Mucosa of gallbladder (tissue), 1 donor: ENCODE measurements at places on chromosomes 3 and 15. TPM values are rescaled to one million over a fixed set of nuclear protein-coding genes. Genes with fewer than 3 reads are reported as not detected.

- no peak for DNase-seq
Measured at GRCh38 chr3:25044762-25045710, 383.0 kb upstream of the RARB start.

The CTXND1 gene
- total RNA-seq: 0.09 TPM

DNA sequence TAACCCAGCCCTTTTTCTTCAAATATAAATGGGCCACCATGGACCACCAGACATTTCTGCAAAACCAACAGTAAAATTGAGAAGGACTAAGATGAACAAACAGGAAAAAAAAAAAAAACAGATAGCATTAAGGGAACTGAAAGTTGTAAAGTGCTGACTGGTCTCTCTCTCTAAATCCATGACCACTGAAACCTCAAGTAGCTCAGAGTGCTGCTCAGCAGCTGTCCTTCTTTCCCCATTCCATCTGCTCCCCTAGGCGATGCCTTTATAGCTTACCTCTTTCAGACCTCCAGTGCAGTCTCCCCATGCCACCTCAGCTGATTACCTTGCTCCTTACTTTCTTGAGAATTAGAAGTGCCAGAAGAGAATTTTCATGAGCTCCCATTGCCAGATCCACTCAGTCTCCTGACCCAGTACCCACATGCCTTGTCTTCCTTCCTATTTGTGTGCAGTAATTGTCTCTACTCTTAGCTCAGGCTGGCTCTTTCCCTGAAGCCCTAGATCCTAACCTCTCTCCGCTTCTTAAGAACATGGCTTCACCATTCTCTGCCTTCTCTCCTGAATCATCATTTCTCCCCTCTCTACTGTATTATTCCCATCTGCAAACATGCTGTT is 23.9 kb upstream of the XIRP1 start:
- DNase-seq: no peak

- no peak for DNase-seq
Measured at GRCh38 chr15:78987556-78988360, 42.9 kb upstream of the CTSH start.

DNA sequence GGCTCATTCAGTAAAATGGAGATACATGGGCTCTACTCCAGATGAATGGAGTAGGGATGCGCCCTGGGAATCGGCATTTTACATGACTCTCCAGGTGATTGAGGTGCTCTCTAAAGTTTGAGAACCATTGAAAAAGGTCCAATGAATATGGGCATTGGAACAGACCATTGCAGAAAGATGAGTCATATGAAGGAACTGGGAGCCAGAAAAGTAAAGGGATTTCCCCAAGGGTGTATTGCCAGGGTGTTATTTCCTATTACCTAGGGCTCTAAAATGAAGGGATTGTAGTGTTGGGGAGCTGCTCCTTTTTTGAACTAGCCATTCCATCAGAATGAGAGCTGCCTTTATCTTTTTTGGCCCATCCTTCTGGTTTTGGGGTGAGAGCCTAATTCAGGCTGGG is 21.7 kb downstream of the CLDN11 start:
- DNase-seq: no peak

DNA sequence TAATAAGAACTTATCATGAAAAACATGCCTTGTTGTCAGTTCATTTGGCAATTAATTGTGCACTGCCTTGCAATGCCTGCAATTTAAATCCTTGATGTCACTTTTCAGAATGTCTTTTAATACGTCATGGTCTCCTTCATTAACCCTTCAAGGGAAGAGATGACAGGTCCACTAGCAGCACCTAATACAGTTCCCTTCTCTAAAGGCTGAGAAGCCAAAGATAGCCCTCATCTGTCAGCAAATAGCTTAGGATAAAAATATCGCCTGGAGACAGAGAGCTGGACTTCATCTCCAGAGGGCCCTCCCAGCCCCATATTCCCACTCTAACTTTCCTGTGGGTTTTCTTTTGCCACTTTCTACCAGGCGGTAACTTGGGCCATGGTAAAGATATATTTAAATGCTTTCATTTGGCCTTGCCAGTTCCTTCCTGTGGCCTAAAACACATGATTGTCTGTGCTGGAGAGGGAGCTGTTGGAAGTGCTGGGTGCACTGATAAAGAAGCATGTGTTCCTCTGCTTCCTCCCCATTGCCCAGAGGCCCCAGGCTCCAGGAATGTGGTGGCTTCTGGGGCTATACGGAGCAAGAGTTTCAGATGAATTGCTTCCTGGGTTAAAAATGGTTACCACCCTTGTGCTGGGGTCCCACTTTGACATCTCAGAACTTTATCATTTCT is 76.3 kb upstream of the UMPS start:
- no peak for DNase-seq

The GOLGA8R gene
- total RNA-seq: 5.8 TPM

- DNase-seq: no peak
Measured at GRCh38 chr15:71892335-71892734, 82.0 kb downstream of the NR2E3 start.

- DNase-seq: no peak
Measured at GRCh38 chr3:60598671-60599070, 652.6 kb downstream of the FHIT start.

The GPR62 gene
- total RNA-seq: 0.55 TPM

The EFCC1 gene
- 25.1 TPM for total RNA-seq

GRCh38 chr3:137148917-137149316 is 191.1 kb downstream of the IL20RB start:
- DNase-seq: no peak

The NLGN1 gene
- 8.8 TPM for total RNA-seq

GRCh38 chr3:37097776-37098175 is 76.6 kb downstream of the LRRFIP2 start:
- DNase-seq: no peak

GRCh38 chr3:58532794-58533220 is 4.2 kb downstream of the ACOX2 start:
- peak; percentile 73 for DNase-seq

DNA sequence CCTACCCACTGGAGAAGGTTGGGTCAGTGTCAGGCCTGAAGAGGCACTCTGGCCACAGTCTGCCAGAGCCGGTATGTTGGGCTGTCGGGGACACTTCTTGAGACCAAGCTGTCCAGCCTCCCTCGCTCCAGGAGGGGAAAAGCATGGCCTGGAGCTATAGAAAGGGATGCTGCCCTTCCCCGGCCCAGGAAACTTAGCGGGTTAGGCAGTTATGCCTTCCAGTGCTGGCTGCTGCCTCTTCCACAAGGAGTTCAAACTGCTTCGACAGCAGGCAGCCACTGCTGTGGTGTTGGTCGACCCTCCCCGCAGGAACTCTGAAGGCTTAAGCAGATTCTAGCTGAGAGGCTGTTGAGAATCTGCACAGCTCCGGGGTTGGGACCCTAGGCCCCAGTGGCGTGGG is 819.4 kb downstream of the DIPK2A start:
- no peak for DNase-seq

DNA sequence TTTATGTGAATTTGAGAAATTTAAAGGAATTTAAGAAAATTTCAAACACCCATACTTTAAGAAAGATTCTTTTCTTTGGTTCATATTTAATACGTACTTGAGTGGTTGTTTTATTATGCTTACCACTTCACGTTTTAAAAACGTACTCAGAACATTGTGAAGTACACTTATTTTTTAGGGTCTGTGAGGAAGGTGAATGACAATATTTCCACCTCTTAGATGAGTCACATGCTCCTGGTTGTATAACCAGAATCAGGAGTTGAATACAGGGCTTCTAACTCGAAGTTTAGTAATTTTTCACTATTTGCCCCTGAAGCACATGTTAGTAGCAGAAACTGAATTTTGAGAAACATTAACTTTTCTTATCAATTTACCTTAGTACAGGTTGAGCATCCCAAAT is 7.5 kb downstream of the SKIL start:
- no peak for DNase-seq

DNA sequence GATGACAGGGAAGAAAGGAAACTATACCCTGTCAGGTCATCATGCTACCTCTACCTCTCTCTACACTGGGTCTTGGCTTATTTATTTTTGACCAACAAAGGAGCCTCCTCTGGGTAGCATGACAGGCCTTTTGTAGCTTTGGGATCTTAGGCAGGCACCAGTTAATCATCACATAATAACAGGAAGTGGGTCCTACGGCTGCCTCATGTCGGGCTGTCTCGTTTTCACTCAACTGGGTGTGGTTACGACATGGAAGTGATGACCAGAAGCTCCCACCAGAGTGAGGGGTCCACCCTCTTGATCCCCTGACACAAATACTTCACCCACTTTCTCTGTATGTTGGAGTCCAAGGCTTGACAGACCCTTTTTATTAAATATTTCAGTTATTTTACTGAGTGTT is 105.3 kb downstream of the CD47 start:
- no peak for DNase-seq

DNA sequence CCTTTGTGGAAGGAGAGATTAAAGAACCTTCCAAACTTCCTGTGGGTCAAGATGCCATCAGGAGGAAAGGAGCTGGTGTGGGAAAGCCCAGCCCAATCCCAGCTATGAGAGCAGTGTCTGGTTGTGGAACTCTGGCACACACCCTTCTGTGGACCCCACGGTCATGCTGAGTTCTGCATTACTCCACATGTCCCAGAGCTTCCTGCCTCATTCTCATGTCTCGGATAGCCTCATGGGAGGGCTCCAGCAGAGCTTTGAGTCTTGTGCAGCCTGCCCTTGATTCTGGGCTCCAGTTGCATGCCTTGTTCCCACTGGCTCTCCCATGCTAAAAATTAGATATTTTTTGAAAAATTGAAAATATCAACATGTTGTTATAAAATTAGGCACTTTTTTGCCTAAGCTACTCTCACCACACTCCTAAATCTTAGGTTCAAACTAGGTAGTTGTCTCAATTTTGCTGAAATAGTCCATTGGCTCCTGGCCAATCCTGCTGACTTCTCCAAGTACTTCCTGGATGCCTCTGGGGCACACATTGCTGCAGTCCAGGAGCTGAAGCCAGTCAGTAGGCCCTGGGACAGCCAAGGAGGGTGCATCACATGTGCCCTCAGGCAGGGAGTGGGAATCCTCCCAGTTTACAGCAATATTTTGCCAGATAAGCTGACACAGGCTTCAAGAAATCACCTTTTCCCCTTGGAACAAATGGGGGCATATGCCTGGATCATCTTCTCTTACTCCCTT is 144.3 kb downstream of the EEFSEC start:
- DNase-seq: peak; percentile 19

DNA sequence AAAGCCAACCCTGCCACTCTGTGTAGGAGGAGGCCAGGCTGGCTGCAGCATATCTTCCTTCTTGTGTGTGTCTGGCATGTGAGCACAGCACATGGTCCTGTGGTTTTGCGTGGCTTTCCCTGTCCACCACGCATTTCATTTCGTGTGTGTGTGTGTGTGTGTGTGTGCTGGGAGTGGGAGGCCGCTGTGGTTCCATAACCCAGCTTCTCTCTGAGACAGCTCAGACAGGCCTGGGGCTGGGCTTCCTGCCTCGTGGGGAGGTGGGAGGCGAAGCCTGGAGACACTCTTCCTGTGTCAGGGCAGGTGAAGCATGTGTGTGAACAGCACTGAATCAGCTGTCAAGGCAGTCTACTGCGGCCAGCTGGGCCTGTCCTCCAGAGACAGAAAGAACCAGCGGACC is 16.0 kb upstream of the MRPS22 start:
- DNase-seq: no peak

GRCh38 chr3:159787794-159788205 is 200.8 kb upstream of the IL12A start:
- peak; percentile 52 for DNase-seq

DNA sequence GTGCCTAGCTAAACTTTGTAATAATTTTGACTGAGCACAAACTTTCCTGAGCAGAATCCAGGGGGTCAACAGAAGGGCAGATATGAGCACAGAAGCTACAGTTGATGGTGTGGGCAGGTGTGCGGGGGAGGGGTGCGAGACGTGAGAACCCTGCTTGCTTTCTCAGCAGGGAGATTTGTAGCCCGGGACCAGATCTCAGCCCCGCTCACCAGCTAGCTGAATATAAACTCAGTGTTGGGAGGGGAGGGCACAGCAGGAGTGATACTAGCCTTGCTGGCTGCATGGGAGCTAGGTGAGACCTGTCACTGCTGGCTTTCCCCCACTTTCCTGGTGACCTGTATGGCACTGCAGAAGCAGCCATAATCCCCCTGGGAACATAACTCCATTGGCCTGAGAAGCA is 83.4 kb downstream of the CLDN1 start:
- DNase-seq: no peak

- no peak for DNase-seq
Measured at GRCh38 chr3:153042088-153042487, 119.9 kb upstream of the RAP2B start.

DNA sequence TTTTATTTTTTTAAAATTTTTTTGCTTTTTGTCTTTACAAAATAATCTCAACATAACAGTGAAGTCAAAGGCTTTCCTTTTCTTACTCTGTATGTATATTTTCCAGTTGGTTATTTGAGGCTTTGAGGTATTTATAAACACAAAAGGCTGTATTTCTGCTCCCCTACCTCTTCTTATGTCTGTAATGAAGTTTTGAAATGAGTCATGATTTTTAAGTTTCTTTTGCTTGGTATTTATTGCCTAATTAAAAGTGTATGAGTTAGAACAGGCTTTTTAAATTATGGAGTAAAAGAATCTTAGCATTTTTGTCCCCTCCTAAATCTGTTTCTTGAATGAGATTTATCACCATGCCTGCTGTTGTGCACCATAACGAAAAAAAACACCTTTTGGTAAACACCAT is 66.0 kb downstream of the DCUN1D1 start:
- no peak for DNase-seq

The SLC35G2 gene
- total RNA-seq: 3.4 TPM

GRCh38 chr3:120214176-120214575 is 70.8 kb downstream of the GPR156 start:
- no peak for DNase-seq
